ENCODE measurements at places on chromosomes 13 and 19.

- DNase-seq, result no peak
Observed at GRCh38 chr13:40756042-40756441, 14.9 kb downstream of the MRPS31 start.

DNA sequence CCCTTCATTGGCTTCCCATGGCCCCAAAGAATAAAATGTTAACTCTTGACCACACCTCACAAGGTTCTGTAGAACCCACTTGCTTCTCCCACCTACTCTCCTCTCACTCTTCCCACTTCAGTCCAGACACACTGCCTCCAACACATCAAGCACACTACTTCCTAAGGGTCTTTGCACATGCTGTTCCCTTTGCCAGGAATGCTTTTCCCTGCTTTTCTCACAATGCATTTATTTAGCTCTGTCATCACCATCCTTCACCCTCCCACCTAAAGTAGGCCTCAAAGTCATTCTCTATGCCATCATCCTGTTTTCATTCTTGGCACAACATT, 7.9 kb downstream of the IFNL1 start:
- no peak for DNase-seq

- DNase-seq, result no peak
Observed at GRCh38 chr13:88294368-88294767, 623.2 kb downstream of the SLITRK5 start.

GRCh38 chr13:111880185-111880584, 186.8 kb upstream of the SOX1 start:
- DNase-seq, result no peak

- no peak for DNase-seq
Observed at GRCh38 chr13:85619321-85619720, 179.9 kb downstream of the SLITRK6 start.

DNA sequence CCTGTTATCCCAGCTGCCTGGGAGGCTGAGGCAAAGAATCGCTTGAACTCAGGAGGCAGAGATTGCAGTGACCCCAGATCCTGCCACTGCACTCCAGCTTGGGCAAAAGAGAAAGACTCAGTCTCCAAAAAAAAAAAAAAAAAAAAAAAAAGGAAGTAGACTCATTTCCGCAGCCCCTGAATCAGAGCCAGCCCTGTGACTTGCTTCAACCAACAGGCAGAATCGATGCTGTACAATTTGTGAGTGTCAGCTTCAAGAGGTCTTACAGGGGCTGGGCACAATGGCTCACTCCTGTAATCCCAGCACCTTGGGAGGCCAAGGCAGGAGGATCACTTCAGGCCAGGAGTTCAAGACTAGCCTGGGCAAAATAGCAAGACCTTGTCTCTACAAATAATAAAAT, 12.8 kb downstream of the ANKRD27 start:
- DNase-seq, result no peak

DNA sequence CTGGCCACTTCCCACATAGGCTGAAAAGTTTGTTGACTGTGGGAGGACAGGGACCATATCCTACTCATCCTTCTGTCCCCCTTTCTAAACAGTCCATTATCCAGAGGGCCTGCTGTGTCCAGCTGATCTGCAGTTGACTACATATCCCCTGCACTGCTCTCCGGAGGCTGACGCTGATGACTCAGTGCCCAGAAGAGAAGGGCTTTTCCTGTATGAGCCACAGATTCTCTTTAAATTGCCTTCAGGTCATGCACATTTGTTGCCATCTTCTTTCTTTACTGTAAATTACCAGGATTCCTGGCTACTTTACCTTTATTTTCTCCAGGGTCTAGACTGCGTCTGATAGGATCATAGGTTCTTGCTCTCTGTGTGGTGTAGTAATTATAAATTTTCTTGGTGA, 125.2 kb downstream of the LACC1 start:
- DNase-seq, result no peak

GRCh38 chr19:43847884-43848283, 20.8 kb downstream of the ZNF283 start:
- DNase-seq, result no peak

GRCh38 chr13:50613356-50613831, 230.1 kb downstream of the DLEU7 start:
- no peak for DNase-seq

GRCh38 chr19:12834976-12835757, 788 bp upstream of the RTBDN start:
- DNase-seq, result no peak

- DNase-seq, result peak; percentile 72
Observed at GRCh38 chr19:18340990-18341868, 831 bp downstream of the PGPEP1 start.

GRCh38 chr19:588741-589692, 664 bp upstream of the HCN2 start:
- no peak for DNase-seq

DNA sequence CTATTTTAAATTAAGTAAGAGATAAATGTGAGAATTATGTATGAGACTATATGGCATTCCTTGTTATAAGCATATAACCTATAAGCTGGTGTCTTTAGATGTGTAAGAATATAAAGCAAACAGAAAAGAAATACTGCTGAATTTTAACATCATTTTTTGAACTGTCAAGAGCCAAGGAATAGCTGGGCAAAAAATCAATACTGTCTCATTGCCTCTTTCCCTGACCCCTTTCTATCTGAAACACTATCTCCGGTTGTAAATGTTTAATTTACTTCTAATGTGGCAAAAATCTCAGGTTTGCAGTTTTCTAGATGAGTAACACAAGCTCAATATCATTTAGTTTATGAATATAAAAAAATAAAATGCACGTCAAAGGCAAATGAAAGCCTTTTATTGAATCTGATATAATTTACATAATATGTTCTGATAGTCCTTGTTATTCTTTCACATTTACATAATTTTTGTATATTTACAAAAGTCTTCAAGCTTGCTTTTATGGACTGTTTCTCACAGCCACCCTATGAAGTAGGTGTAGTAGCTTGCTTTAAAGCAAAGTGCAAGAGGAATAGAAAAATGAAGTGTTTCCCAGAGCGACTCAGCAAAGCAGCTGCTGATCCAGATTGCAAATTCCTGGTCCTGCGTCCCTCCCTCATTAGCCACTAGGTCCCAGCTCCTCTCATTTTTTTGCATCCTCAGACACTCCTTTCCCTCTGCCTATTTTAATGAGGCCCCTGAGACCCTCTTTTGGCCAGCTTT, 188.2 kb upstream of the RFC3 start:
- DNase-seq, result no peak
